ENCODE measurements at places on chromosomes 1 and 21.

DNA sequence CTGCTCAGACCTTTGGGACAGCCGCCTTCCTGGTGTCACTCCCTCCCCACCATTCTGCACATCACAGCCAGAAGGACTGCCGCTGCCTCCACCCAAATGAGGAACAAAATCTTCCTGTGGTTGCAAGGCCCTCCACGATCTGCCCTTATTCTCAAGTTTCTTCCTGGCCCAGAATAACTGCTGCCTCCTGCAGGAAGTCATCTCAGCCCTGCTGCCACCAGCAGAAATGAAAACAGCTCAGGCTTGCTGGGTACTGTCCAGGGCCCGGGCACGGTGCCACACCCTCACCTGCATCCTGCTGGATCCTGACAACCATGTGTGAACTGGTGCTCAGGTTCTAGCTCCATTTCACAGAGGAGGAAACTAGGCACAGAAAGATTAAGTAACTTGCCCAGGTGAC, 2.8 kb downstream of the CLDN19 start:
- peak; percentile 97 for DNase-seq

DNA sequence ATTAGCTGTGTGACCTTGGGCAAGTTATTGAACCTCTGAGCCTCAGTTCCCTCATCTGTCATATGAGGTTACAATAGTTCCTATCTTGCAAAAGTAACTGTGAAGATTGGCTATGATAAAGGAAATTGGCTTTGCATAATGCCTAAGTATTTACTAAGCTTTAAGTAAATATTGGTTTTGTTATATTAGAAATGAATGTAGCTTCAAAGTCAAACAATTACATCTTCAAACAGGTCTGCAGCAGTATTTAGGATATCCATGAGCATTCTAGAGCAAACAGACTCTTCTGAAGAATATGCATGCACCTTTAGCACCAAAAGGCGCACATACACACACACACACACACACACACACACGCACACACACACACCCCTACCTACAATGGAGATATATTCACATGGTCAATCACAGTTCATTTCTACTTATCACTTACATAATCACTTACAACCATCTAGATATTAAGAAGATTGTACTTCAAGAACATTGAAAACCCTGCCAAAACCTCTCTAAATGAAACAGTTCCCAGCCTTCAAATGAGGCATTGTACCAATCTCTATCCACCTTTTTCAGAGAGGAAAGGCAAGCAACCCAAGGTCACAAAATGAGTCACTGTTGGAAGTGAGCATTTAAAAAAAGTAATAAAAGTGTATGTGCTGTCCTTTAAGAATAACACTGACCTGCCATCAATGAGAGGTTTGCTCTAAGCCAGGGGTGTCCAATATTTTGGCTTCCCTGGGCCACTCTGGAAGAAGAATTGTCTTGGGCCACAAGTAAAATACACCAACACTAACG, 13.4 kb upstream of the FAM43B start:
- DNase-seq, result no peak

- no peak for DNase-seq
Measured at GRCh38 chr1:206909883-206910318, 11.8 kb downstream of the FCMR start.

DNA sequence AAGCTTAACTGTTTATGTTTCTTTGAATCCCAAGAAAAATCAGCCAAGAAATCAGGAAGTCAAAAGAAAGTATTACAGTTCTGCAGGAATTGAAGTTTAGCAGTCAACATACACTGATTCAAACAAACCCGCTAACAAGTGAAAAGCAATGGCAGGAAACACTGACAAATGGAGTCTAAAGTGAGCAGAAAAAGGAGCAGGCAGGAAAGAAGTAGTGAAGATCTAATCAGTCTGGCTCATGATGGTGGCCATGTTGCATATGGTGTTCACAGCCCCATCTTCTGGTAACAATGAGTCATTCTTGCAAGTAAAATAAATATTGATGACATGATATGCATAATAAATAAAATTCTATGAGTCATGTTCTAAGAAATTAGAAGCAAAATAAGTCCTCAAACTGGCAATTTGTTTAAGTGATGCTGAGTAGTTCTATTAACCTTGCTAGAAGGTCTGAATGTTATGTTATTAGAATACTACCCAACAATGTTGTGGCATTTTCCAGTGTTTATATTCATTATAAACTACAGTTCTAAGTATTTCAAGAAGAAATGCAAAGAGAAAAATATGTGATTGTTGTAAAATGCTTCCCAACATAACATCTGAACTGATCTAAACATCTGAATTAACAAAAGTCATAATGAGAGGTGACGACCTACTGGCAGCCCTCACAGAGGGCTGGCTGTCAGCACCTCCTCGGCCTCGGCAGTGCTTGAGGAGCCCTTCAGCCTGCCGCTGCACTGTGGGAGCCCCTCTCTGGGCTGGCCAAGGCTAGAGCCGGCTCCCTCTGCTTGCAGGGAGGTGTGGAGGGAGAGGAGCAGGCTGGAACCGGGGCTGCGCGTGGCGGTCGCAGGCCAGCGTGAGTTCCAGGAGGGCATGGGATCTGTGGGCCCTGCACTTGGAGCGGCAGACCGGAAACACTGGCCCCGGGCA, 5.7 kb upstream of the ACBD6 start:
- DNase-seq, result peak; percentile 6

GRCh38 chr1:8323706-8324105, 5.8 kb downstream of the SLC45A1 start:
- DNase-seq, result peak; percentile 57

DNA sequence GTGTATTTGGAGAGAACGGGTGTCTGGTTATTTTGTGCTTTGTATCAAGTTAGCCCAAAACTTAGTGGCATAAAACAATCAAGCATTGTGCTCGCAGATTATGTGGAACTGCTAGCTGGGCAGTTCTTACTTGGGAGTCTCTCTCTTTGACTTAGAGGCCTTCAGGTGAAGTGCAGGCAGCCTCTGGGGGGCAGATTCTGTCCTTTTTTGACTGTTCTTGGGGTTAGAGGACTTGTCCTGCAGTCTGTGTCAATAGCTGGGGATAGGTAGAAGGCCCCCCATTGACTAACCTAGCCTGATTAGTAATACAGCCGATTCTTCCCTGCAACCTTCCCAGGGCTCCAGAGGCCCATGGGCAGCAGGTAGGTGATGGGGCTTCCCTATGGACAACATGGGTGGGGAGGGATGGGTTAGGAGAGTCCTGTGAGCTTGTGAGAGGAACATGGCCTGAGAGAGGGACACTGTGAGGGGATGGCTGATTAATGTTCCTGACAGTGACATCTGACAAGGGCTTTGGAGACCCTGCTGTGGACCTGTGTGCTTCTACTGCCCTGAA, 37.2 kb upstream of the ACOT11 start:
- no peak for DNase-seq

DNA sequence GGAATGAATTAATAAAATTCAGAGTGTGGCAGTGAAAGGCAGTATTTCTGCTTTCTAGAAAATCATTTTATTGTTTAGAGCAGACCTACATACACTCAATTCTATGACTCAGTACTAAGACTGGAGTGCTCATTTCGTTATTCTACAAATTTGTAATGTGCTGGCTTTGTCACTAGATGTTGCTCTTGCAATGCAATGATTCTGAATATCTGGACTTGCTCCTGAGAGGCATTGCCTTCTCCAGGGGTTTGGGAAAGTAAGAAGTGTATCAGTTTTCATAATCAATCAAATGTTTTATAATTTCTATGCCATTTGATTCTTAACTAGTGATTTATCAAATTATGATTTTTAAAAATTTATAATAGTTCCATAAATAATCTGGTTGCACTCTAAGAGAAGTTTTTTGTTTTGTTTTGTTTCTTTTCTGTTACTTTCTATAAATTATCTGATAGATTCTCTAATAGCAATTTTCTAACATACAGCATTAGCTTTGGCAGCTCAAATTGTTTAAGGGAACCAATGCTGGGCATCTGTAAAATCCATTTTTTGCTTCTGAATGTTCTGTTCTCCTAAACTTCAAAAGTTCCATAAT, 280.5 kb upstream of the SGIP1 start:
- DNase-seq, result peak; percentile 78

DNA sequence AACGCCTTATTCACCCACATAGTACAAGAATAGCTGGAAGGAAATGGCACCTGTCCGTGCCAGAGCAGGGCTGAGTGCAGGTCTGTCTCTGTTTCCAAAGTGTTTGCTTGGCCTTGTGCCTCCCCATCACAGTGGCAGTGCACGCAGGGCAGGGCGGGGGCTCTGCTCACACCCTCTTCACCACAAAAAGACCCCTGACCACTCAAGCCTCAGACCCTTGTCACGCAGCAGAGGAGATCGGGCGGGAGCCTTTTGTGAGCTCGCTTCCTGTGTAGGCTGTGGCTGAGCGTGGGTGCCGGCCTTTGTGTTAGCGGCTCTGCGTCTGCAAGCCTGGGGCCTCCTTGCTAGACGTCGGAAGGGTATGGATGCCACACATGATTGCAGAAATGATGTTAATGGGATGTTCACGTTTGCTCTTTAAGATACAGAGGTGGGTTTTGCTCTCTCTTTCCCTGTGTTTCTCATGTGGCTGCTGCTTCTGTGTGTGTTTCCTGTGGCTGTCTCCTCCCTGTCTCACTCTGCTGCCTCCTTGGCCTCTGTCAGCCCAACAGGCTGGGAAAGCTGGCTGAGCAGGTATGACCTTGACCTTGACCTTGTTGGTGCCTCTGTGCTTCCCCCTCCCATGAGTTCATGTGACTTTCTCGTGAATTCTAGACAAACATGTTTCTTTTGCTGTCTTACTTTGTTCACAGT, 45.4 kb downstream of the S100B start:
- DNase-seq, result no peak

GRCh38 chr1:184162281-184162680, 110.8 kb downstream of the TSEN15 start:
- no peak for DNase-seq

DNA sequence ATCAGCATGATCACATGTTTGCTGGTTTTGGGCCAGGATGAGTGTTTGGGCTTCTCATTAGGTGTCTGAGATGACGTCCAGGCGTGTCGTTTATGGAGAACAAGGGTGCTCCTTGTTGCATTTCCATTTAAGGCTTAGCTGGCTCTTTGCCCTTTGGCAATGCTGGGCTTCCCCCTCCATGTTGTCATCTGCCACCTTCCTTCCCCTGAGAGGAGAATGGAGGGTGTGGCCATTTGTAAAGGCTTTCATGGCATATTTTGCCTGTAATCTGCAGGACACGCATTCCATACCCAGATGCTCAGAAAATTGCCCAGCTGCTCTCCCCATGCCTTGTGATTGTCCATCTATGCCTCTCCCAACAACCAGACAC, 27.7 kb downstream of the PKP1 start:
- DNase-seq, result no peak

DNA sequence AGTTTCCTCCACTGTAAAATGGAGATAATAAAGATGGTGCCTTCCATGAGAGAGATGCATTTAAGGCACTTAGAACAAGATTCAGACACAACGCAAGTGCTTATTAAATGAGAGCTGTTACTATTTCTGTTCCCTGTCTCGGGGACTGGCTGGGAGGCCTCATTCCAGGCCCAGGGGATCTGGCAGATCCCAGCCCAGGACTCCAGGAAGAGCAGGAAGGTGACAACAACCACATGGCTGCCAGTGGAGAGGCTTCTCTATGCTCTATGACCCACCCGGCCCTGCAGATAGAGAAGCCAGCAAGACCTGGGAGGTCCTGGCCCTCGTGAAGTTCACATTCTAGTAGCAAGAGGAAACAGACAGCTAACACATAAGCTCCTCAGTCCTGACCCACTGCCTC, 175.5 kb downstream of the ACTL8 start:
- DNase-seq, result no peak

- peak; percentile 40 for DNase-seq
Measured at GRCh38 chr1:46342084-46342656, 1.6 kb downstream of the NSUN4 start.

DNA sequence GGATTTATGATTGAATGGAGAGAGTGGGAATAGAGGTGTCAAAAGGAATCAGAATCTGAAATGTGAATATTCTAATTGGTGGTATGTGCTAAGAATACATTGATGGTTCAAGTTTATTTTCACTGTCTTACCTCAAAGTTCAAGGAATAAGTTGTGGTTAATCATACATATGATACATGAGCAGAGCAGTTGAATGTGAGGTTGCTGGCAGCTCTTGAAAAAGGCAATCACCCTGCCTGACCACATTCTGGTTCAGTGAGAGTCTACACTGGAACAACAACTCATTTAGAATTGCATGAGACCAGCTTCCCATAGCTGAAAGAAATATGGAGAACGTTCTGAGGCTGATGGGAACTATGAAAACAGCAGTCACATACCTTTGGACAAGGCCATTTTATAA, 68.3 kb upstream of the ARHGAP29 start:
- DNase-seq, result no peak

- DNase-seq, result no peak
Measured at GRCh38 chr1:230599926-230600656, 42.2 kb upstream of the COG2 start.

GRCh38 chr1:67741121-67741520, 56.1 kb downstream of the GADD45A start:
- no peak for DNase-seq

DNA sequence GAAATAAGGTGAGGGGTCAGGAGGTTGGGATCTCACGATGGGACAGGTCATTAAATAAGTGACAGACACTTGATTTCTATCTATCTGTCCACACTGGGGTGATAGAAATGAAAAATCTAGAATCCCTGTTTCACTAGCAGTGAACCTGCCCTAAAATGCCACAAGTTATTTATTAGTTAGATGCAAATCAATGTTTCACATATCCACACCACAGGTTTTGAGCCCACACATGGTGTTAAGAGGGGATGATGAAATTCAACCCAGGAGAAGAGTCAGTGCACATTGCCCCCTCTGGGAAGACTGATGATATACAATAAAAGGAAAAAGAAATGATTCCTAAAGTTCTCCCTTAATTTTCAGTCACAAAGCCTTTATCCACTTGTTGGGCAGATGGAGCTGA, 10.1 kb upstream of the NTPCR start:
- no peak for DNase-seq

GRCh38 chr1:27423709-27424108, 31.3 kb downstream of the GPR3 start:
- no peak for DNase-seq

DNA sequence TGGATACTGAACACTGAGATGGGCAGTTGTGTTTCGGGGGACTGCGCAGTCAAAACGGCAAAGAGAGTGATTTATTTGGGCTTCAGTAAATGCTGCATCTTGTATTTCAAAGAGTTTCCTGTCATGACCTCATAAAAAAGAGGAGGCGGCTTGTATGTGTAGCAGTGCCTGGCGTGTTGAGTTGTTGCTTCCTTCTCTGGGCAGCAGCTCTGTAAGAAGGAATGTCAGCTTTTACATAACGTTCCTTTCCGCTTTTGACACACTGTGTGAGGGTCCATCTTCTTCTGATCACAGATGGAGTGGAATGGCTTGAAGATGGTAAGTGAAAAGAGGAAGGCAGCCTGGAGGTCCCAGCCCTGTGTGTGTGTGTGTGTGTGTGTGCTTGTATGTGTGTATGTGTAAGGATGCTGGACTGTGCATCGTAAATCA, 941 bp downstream of the ELAVL4 start:
- peak; percentile 55 for DNase-seq

- DNase-seq, result no peak
Measured at GRCh38 chr1:176656257-176656995, 193.5 kb downstream of the PAPPA2 start.

- DNase-seq, result no peak
Measured at GRCh38 chr1:179871940-179872339, 5.7 kb downstream of the TOR1AIP2 start.

GRCh38 chr1:204409123-204409522, 2.5 kb downstream of the PPP1R15B start:
- DNase-seq, result no peak

- DNase-seq, result peak; percentile 71
Measured at GRCh38 chr21:34367320-34367935, 3.6 kb downstream of the KCNE2 start.

Data from MV-4-11 (cell line).